Endothelial cell (in vitro differentiated cells): ENCODE measurements at places on chromosomes 13 and 19.
A peak's percentile ranks its signal among the peaks of the same experiment; 100 is the strongest.

- peaks cover 14% of the 10 kb centered on the region for H3K27me3 ChIP-seq
- peaks cover 12% of the 10 kb centered on the region for H3K4me1 ChIP-seq
- peak overlapping the region; percentile 79 for H3K27ac ChIP-seq
- peaks cover 17% of the 10 kb centered on the region for H3K36me3 ChIP-seq
Measured at GRCh38 chr19:2273356-2274184, 8.4 kb downstream of the PEAK3 start.

DNA sequence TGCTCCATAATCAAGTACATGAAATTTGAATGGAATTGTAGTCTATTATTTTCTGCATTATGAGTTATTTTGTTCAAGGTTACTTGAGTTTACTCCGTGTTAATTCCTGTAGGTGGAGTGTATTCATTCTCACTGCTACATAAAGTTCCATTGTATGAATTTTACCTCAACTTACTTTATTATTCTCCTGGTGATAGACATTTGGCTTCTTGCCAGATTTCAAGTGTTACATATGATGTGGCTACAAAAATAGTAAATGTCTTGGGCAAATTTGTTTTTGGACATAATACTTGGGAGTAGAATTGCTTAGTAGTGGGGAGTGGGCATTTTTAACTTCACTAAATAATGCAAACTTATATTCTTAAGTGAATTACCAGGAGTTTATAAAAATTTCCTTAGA is 328.9 kb downstream of the SHISA2 start:
- DNase-seq = no peak
- no peaks in the 10 kb centered on the region for H3K36me3 ChIP-seq
- H3K27ac ChIP-seq = no peak overlapping the region
- H3K27me3 ChIP-seq = peaks cover 4% of the 10 kb centered on the region
- H3K4me3 ChIP-seq = no peak overlapping the region

GRCh38 chr13:21501686-21502085 is 42.6 kb upstream of the ZDHHC20 start:
- H3K4me3 ChIP-seq = no peak overlapping the region
- H3K27ac ChIP-seq = no peak overlapping the region
- DNase-seq = no peak
- H3K4me1 ChIP-seq = no peaks in the 10 kb centered on the region
- no peaks in the 10 kb centered on the region for H3K36me3 ChIP-seq
- H3K27me3 ChIP-seq = peaks cover 2% of the 10 kb centered on the region

DNA sequence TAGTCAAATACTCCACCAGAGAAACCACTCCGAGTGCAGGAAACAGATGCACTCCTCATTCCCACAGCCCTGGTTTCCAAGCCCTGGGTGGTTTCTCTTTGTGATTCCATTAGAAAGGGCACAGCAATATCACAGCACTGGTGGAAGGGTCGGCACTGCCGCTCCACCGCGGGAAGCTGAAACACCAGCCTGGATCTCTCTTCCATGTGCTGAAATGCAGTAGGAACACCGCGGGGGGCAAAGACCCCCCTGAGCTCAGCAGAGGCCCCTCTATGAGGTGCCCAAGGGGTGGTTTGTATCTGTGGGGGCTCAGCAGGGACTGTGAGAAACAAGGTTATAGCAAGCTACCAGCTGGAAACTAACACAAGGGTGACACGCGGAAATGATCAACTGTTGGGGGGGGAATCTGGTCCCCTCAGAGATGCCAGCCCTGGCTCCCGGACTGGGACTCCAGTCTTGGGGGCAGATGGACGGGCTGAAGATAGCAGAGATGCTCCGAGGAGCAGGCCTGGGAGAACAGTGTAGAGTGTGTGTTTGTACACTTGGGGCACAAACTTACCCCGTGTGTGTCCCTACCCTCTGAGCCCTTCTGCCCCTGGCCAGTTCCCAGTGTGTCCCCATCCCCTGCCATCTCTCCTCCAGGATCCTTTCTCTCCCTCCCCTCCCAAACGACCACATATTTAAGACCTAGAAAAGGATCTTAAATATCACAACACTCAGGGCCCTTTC is 1.8 kb downstream of the ZFR2 start:
- no peak for DNase-seq
- H3K27me3 ChIP-seq = peaks cover 13% of the 10 kb centered on the region
- no peaks in the 10 kb centered on the region for H3K4me1 ChIP-seq
- peaks cover 6% of the 10 kb centered on the region for H3K36me3 ChIP-seq

DNA sequence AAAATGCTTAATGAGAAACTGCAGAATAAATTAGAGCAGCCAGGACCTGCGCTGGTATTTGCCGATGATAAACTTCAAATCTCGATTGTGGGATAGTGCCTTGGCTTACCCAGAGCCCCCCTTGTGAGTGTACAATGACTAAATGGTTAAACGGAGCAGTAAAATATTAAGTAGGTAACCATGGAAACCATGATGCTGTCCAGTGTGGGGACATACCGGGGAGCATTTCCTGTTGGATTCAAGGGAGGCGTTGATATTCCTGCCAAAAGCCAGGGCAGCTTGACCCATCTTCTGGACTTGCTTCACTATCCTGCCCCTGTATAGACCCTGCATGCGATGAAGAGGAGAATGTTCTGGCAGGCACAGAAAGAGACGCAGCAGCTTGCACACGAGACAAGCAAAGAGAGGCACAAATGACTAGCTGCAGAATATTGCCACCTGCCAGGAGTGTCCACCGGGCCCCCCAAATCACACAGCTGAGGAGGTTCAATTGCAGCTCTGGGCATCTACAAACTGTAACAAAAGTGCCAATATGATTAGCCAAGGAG is 255.3 kb upstream of the TSHZ3 start:
- no peaks in the 10 kb centered on the region for H3K4me1 ChIP-seq
- no peak overlapping the region for H3K4me3 ChIP-seq
- no peak for DNase-seq
- H3K27ac ChIP-seq = no peak overlapping the region
- H3K36me3 ChIP-seq = no peaks in the 10 kb centered on the region

DNA sequence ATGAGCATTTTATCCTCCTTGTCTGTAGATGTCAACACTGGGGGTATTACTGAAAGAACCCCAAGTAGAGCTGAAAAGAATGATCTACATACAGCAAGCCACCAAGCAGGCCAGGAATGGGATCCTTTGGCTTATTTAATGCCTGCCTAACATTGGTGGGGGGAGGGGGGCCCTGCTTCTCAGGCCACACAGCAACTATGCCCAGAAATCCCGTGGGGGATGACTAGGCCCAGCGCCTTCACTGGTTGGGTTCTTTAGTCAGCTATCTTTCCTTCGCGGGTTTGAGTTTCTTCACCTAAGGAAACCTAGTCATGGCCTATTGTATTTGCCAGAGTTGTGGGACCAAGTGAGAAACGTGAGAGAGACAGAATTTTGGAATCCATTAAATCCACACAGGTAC is 80.5 kb downstream of the CCNA1 start:
- H3K4me3 ChIP-seq = no peak overlapping the region
- H3K4me1 ChIP-seq = no peaks in the 10 kb centered on the region
- peaks cover 1% of the 10 kb centered on the region for H3K27me3 ChIP-seq
- no peak for DNase-seq
- no peaks in the 10 kb centered on the region for H3K36me3 ChIP-seq

- H3K36me3 ChIP-seq = peaks cover 14% of the 10 kb centered on the region
- DNase-seq = no peak
- no peaks in the 10 kb centered on the region for H3K27me3 ChIP-seq
- no peaks in the 10 kb centered on the region for H3K4me1 ChIP-seq
- no peak overlapping the region for H3K4me3 ChIP-seq
Measured at GRCh38 chr13:72774019-72774418, 7.7 kb downstream of the DIS3 start.

DNA sequence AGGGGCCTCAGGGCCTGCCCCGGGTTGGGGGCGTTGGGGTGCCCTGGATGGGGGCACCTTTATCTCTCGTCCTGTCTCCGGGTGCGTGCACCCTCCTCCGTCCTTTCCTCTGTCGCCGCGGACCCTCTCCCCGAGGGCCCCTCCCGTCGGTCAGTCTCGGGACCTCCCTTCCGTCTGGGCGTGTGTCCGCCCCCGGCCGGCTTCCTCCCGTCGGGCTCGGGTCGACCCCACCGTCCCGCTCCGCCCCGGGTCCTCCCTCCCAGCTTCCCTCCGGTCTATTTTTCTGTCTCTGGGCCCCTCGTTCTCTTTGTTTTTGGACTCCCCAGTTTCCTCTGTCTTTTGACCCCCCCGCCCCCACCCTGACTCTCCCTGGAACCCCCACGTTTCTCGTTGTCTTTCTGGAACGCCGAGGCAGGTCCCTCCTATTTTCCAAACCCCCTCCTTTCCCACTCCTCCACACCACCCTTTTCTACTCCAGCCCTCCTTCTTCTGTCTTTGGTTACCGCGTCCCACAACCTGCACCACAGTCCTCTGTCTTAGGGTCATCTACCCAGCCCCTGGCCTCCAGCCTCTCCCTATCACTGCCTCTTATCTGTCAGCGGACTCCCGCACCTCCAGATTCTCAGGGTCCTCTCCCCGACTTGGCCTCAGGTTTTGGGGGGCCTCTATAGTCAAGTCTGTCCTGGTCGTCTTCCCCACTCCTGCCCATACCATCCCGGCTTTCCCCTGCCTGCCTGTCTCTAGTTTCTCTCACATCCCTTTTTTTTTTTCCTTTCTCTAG is 757 bp downstream of the EGLN2 start:
- peak overlapping the region; percentile 99 for H3K4me3 ChIP-seq
- H3K36me3 ChIP-seq = peaks cover 31% of the 10 kb centered on the region
- peaks cover 14% of the 10 kb centered on the region for H3K27me3 ChIP-seq
- DNase-seq = peak; percentile 57
- peaks cover 49% of the 10 kb centered on the region for H3K4me1 ChIP-seq

- H3K27me3 ChIP-seq = peaks cover 8% of the 10 kb centered on the region
- peak overlapping the region; percentile 93 for H3K4me3 ChIP-seq
- DNase-seq = no peak
- H3K27ac ChIP-seq = no peak overlapping the region
- H3K4me1 ChIP-seq = peaks cover 7% of the 10 kb centered on the region
Measured at GRCh38 chr13:73060251-73061160, 1.7 kb downstream of the KLF5 start.

DNA sequence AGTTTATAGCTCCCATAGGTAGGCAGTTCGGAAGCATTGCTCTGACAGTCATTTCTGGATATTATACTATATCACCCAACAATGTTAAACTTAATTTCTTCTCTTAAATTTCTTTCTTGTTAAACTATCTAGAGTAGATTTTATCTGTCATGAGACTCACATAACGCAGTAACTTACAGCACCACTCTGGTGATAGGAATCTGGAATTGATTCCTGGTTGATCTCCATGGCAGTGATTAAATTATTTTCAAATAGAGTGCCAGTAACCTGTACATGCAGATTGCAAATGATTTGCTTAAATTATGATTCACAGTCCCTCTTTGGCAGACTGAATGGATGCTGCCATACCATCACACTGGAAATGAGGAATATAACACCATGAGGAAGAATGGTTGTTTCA is 722.1 kb downstream of the DACH1 start:
- no peak overlapping the region for H3K4me3 ChIP-seq
- no peak for DNase-seq
- peaks cover 6% of the 10 kb centered on the region for H3K4me1 ChIP-seq
- no peaks in the 10 kb centered on the region for H3K36me3 ChIP-seq
- no peak overlapping the region for H3K27ac ChIP-seq

- DNase-seq = no peak
- no peak overlapping the region for H3K4me3 ChIP-seq
- no peaks in the 10 kb centered on the region for H3K36me3 ChIP-seq
- no peak overlapping the region for H3K27ac ChIP-seq
- peaks cover 4% of the 10 kb centered on the region for H3K27me3 ChIP-seq
Measured at GRCh38 chr13:23427881-23428528, 5.5 kb downstream of the SACS start.

GRCh38 chr13:94657167-94657566 is 55.2 kb downstream of the SOX21 start:
- H3K4me3 ChIP-seq = no peak overlapping the region
- no peak overlapping the region for H3K27ac ChIP-seq
- DNase-seq = no peak
- H3K4me1 ChIP-seq = peaks cover 13% of the 10 kb centered on the region

DNA sequence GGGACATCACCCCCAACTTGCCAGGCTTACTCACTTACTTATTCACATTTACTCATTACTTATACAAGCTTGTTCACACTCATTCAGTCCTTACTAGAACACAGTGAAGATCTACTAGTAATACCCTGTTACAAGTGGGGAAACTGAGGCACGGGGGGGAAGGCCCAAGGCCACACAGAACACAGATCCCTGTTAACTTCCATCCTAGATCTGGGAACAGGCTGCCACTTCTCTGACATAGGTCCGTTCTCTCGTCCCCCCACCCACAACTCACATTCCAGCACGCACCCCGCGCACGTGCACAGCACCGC is 1.5 kb upstream of the NRTN start:
- H3K4me1 ChIP-seq = no peaks in the 10 kb centered on the region
- no peak for DNase-seq
- peaks cover 7% of the 10 kb centered on the region for H3K36me3 ChIP-seq
- no peak overlapping the region for H3K27ac ChIP-seq

GRCh38 chr19:15251010-15251748 is 18.9 kb upstream of the EPHX3 start:
- H3K27ac ChIP-seq = no peak overlapping the region
- peaks cover 4% of the 10 kb centered on the region for H3K4me1 ChIP-seq
- no peak for DNase-seq
- H3K27me3 ChIP-seq = peaks cover 12% of the 10 kb centered on the region
- H3K4me3 ChIP-seq = no peak overlapping the region

DNA sequence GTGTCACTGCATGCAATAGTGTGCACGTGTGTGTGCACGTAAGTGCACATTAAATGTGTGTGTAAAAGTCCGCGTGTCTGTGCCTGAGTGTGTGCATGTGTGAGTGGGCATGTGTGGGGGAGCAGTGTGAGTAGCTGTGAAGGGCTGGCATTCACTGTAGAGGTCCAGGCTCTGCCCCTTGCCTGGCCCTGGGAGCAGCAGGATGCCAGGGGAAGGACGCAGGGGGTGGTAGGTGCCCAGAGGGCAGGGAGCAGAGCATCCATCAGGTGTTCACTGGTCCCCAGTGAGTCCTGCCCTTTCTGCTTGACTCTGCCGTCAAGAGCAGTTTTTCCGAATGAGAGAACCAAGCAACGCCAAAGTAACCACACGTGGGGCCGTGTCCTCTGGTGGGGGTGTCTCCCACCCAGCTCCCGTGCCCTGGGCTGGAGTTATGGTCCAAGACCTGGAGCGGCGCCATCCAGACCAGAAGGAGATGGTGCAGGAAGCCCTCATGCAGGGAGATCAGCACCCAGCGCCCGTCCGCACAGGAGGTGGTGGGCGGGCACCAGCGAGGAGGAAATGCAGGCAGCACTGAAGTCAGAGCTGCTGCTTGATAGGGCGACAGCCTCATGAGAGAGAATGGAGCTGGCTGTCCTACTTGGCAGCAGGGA is 68.5 kb downstream of the TEX29 start:
- H3K27me3 ChIP-seq = peaks cover 3% of the 10 kb centered on the region
- no peak overlapping the region for H3K4me3 ChIP-seq
- H3K36me3 ChIP-seq = no peaks in the 10 kb centered on the region
- H3K4me1 ChIP-seq = peaks cover 5% of the 10 kb centered on the region
